ENCODE measurements at places on chromosomes 3 and 15.

DNA sequence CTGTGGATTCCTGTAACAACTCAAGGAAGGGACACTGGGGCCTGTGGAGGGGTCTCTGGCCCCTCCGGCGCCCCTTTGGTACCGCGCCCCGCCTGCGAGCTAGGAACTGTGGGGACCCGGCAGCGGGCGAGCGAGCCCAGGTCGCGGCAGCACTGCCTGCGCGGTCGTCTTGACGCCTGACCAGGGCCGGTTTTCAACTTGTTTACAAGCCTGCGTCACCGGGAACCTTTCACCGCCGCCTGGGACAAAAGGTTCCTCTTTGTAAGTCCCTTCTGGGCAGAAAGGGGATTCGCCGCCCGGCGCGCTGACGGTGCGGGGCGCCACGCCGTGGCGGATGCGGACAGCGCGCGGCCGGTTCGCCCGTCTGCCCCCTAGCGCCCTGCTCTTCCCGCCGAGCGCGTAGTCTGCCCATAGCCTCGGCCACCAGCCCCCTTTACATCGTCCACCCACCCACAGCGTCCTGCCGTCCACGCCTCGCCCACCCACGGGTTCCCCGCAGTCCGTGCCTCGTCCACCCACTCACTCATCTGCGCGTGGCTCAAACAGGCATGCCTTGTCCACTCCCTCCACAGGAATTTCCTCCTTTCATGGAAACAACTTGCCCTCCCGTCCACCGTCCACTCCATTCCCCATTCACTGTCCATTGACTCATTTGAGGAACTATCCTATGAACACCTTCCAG is 5.5 kb upstream of the CFAP100 start:
- DNase-seq = peak; percentile 27

DNA sequence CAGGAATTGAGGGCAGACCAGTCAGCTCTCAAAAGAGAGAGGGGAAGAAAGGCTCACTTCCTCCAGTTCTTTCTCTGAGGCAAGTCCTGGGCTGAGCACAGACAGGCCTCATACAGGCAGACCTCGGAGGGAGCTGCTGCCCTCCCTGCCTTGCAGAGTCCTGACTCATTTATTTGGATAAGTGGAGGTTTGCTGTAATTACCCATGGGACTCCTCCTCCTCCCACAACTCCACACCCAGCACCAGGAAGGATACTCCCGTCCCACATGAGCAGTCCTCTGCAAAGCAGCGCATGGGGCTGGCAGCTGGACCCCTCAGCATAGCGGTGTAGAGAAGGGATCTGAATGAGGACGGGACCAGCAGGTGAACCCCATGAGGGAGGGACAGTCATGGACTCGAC is 13.4 kb upstream of the SCN10A start:
- no peak for DNase-seq

DNA sequence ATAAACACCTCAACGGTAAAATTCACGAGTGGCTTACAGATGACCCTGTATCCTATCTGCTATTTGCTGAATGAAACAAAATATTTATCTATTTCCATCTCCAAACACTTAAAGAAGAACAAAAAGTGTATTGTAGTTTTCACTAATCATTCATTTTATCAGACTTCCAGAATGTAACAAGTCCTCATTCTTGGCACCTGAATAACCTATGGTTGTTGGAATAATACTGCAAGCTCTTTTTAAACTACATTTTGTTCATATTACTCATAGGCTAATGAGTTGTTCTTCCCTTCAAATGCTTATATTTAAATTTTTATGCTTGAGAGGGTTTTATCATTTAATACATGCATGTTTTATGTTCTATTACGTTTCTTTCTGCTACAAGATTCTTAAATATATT is 1434.1 kb downstream of the SI start:
- DNase-seq = no peak

DNA sequence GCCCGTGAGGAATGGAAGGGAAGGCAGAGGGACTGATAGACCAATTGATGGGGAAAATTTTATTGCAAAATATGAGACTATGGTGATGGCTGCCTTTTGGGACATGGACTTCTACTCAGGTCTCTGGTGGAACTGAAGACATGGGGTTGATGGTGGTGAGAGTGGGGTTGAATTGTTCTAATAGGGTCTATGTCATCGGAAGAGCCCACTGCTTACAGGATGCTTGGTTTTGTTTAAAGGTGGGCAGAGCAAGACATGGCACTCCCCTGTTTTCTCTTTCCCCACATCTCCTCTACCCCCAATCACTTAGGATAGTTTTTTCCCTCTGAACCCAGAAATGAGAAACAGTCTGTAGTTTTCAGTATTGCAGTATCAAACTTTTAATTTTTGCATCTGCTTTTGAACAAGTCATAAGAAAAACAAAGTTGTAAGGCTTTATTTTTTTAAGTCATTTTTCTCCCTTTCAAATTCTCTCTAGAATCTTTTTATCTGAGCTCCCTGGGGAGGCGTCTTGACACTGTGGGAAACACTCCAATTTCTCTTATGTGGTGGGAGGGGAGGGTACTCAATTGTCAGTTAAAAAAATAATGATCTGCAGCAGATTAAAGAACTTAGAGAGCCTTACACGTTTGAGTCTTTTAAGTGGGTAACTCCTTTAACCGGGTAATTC is 276.2 kb upstream of the TBC1D5 start:
- DNase-seq = no peak

DNA sequence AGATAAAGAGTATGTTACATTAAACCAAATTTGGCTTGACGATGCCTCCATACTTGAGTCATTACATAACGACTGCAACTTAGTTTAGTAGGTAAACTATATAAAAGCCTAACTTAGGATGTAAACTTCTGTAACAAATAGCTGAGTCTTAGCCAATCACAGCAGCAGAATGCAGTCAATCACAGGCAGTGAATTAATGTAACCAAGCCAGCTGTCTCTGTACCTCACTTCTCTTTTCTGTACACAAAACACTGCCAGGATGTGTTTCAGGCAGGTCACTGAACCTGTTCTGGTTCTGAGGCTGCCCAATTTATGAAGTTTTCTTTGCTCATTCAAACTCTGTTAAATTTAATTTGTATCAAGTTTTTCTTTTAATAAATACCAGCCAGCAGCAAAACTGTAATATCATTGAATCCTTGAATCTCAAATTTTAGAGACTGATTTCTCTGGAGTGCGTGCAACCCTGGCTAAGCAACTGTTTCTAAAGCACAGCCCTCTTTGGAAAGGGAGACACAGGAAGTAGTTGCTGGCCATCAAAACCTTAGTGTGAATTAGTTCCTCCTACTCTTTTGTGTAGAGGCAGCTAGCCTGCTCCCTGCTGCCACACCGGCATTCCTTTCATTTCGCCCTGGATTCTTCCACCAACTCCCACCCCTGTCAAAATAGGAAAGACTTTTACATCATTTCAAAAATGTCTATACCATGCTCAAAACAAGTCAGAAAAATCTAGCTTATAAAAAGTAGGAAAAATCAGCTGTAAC is 15.2 kb downstream of the RFTN1 start:
- DNase-seq = no peak

- DNase-seq = no peak
Observed at GRCh38 chr3:123301331-123302184, 99.8 kb downstream of the SEC22A start.

DNA sequence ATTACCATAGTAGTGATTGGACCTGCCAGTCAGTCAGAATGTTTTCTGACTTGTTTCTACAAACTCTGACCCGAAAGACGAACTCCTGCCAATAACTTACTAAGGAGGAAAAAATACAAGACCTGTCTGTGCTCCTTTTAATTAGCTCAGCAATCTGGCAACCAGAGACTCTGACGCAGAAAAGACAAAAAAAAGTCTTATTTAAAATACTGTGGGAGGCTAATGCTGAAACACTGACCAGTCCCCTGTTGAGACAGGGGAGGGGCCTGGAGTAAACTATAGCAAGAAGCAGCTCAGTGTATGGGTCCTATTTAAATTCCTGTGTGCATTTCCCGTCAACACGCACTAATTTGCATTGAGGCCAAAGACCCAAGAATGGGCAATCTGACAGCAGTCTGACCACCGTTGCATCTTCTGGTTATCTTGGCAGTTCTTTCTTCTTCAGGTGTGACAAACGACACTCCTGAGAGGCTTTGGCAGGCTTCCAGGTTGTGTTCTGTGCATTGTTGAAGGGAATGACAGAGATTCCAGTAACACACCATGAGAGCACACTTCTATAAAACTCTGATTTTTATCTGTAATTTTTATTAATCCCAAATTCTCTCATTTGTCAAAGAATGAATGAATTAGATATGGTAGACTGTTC is 1114.3 kb downstream of the IGSF11 start:
- DNase-seq = no peak

DNA sequence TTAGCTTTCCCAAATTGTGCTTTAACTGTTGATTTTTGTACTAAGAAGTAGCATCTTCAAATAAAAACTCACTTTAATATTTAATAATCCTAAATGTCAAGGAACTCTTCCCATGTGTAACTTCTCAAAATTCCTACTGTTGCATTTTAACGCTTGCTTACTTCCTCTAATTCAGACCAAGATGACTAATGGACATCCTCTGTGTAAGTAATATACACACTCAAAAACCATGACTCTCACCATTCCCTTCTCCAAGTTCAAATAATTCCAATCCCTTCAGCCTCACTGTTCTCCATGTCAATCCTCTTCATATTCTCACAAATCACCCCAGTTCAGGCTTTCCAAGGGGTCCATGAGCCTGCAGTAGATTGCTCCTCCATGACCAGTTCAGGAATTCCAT is 13.0 kb downstream of the MRPL46 start:
- no peak for DNase-seq

- no peak for DNase-seq
Observed at GRCh38 chr3:104846270-104846669, 520.4 kb upstream of the ALCAM start.

DNA sequence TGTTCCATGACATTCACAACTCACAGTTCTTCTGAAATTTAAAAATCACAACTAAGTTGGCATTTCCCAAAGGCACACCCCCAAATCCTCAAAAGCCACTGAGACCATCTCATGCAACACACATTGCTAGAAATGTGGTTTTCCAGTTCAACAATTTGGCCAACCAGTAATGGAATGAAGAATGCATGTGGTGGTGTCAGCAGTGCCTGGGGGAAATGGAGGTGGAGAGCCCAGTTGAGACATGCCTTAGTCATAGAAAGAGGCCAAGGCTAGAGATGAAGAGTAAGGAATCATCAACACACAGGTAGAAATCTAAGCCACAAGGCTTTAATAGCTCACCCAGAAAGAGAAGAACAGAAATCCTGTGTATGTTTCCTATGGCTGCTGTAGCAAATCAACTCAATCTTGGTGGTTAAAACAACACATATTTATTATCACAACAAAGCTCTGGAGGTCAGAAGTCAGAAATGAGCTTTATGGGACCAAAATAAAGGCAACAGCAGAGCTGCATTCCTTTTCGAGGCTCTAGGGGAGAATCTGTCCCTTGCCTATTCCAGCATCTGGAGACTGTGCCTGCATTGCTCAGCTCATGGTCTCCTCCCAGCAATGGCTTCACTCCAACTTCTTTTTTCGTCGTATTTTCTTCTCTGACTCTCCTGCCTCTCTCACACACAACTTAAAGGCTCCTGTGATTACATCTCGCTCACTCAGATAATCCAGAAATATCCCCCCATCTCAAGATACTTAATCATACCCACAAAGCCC is 54.0 kb downstream of the SNTN start:
- DNase-seq = no peak

DNA sequence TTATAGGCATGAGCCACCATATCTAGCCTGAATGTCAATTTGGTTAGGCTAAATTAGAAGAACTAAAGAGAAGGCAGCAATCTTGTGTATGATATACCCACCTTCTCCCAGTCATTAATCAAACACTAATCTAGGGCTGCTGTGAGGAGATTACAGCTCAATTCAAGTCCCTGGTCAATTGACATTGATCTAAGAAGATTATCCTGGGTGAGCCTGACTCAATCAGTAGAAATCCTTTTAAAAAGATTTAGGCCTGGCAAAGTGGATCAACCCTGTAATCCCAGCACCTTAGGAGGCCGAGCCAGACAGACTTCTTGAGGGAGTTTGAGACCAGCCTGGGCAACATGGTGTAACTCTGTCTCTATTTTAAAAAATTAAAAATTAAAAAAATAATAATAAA is 2.5 kb upstream of the DNAH12 start:
- DNase-seq = no peak

DNA sequence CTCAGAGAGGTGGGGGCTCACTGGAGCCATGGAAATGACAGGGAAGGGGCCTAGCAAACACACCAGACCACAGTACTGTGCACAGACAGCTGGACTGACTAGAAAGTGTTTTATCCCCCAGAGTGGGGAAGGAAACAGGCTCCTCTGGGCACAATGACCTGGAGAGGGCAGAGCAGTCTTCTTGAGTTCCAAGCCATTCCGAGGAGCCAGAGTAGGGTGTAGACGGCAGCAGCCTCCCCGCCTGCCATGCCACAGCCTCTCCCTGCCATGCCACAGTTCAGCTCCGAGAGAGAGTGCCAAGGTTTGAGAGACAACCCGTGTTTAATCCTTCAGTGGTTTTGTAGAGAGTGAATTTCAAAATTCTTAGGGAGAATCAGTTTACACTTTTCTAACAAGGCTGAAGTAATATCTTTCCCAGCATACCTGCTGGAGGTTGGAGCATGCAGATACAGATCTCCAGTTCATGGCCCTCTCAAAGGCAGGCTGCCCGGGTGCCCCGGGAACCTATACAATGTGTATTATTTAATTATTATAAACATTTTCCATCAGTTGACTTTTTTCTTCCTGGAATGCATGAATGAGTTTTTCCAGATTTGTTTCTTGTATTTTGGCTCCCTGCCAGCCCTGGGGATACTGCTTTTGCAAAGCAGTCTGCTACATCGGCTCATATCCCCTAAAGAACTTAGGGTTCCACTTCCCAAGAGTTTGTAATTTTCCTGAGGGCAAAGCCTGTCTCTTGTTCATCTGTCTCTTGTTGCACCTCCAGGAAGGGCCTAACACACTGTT is 3.2 kb downstream of the PODXL2 start:
- DNase-seq = no peak

- DNase-seq = no peak
Observed at GRCh38 chr3:175311404-175311803, 452.3 kb downstream of the NAALADL2 start.
